CD4-positive, alpha-beta T cell treated with Interleukin-15 for 1 hour (primary cell): ENCODE measurements at places on chromosomes 6 and 20.

- DNase-seq = no peak
Measured at GRCh38 chr20:58028123-58028522, 200.3 kb downstream of the ANKRD60 start.

DNA sequence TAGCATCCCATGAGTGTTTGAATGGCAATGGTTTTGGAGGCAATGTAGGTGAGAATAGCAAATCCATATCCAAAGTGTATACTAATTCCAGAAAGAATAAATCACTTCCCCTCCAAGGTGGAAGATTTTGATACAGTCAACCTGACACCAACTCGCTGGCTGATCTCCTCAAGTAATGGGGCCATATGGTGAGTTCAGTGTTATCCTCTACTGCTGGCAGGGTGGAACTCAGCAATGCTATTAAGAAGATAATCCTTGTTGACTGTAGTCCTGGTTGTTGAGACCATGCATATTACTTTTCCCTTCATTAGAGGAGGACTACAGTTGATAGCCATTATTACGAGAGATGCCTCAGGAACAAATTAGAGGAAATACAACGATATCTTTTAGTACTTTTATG is 17.8 kb upstream of the HLA-DQB1 start:
- no peak for DNase-seq

- peak; percentile 83 for DNase-seq
Measured at GRCh38 chr6:134640975-134641429, 308.9 kb downstream of the ALDH8A1 start.

DNA sequence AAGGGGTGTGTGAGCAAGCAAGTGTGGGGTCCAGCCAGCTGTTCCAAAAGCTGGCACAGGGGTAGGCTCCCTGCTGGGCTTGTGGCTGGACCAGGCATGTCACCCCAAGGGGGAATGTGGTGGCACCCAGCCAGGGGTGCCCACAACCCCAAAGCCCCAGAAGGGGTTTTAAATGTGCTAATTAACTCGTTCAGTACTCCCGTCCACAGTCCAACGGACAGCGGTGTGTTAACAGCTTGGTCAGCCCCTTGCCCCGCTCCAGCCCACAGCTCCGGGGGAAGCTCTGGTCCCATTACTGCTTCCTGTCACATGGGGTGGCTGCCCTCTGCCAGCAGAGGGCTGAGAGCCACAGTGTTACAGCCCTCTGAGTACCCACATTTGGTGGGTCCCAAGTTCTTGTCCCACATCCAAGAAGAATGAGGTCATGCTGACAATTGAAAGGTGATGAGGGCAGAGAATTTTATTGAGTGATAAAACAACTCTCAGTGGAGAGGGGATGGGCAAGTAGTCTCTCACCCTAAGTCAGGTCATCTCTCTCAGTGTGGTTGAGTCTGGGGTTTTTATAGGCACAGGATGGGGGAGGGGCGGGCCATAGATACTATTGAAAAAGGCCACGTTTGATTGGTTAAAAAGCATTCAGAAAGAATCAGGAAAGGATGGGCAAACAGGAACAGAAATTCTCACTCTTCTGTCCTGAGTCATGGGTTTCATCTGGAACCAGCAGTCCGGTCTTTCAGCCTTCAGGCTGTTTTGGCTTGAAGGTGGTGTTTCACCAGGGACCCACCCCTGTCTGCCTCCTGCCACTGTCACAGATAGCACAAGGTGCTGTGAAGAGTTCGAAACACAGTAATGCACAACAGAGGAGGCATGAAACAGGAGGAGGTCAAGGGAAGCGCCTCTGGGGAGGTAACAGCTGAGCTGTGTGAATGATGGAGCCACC is 238.5 kb downstream of the NFATC2 start:
- no peak for DNase-seq

GRCh38 chr20:22601361-22602141 is 17.2 kb upstream of the FOXA2 start:
- DNase-seq = no peak
